Stimulated activated CD8-positive, alpha-beta memory T cell treated with anti-CD3 and anti-CD28 coated beads, Interleukin-15, amount 100 ng/mL, for 48 hours (primary cell): ENCODE measurements at places on chromosomes 16 and 17.

GRCh38 chr17:42779936-42780850 is at the start of gene WNK4:
Gene WNK4, plus strand, starts transcription at chr17:42780610. Its CDS starts 89 bp downstream, at chr17:42780699.
- DNase-seq, result no peak

GRCh38 chr17:74032222-74032621 is 171.3 kb upstream of the RPL38 start:
- no peak for DNase-seq

DNA sequence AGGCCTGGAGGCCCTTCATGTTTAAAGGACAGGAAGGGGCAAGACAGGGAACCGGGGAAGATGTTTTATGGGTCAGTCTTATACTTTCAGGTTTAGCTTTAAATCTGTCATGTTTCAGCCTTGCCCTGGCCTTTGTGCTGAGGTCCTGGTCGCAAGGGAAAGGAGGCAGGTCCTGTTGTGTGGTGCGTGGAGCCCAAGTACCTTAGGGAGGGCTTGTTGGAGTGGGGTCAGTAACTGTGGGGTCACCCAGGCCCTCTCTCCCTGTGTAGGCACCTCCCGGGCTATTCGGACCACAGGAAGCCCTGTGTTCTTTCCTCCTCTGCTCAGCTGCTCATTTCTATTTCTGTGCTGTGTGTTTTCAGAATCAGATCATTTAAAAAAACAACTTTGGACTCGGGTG is 42.7 kb downstream of the MPRIP start:
- DNase-seq, result no peak

- DNase-seq, result no peak
Measured at GRCh38 chr16:89268585-89268984, 51.1 kb downstream of the ZNF778 start.

DNA sequence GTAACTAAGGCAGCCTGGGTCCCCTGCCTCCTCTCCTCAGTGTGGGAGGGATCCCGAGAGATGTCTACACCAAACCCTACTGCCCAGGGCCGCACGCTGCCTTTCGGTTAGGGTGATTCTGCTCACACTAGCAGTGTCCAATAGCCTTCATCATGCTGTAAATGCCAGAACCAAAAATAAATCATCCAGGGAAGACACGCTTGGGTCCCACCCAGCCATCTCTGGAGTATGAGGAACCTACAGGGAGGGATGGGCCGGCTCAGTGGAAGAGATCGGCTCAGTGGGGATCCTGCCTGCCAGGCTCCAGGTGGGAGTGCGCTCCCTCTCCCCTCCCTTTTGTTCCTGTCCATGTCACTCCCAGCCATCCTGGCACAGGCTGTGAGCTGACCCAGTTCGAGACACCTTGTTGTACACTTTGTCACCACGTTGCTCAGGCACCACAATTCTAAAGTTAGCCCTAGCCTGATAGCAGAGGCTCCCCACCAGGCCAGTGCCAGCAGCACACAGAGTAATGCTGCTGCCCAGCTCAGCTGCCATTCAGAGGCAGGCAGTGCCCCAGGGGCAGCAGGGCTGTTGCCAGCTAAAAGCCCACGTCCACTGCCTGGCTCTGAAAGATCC is 24.5 kb downstream of the PEMT start:
- DNase-seq, result no peak

DNA sequence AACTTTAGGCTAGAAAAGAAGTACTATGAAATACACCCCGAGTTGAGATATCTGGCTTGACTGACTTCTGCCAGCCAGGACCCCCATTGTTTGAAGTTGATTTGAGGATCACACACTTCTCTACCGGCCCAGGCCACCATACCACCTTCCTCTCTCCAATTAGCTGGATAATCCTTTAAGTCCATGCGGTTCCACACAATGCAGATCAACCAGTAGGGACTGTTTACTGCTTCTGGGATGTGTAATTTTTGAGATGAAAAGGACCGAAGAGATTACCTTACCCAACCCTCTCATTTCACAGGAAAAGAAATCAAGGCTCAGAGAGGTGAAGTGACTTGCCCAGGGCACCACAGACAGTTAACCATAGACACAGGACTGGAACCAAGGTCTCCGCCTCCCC is 20.5 kb downstream of the ERN1 start:
- no peak for DNase-seq

DNA sequence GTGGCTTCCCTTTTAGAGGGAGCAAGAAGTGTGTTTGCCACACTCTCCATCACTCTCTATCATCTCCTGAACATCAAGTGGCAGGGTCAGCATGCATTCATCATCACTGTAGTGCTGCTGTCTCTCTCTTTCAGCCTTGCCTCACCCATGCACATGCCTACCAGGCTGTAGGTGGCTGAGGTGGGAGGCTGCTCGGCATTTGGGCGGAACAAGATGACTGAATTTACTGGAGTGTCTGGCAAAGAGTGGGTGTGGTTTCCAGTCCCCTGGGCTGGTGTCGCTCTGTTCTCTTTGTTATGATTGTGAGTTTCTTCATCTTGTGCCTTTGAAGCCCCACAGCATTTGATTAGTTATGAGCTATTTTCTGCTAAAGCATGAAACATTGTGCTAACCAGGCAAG is 541.9 kb upstream of the EEF2KMT start:
- DNase-seq, result no peak

DNA sequence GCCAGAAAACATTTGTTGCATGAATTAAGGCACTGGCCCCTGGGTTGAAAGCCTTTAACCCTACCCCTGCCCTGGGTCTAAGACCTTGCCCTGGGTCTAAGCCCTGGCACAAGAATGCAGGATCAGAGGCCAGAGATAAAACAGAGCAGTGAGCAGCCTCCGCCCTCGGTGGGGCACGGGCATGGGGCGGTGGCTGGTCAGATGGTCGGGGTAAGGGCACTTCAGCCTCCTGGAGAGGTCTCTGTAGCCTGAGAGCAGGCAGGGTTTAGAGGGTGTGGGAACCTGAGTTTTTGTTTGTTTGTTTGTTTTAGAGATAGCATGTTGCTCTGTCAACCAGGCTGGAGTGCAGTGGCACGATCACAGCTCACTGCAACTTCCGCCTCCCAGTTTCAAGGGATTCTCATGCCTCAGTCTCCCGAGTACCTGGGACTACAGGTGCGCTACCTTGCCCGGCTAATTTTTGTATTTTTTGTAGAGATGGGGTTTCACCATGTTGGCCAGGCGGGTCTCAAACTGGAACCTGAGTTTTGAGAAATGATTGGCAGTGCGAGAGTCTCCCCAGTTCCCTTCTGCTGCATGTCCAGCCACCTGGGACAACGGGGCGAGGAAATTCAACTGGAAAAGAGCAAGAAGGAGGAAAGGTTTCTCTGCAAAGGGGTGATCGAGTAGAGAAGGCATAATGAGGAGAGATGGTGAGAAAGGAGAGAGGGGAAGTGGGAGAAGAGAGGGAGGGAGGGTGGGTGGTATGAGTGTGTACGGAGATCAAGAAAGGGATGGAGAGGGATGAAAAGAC is 27.7 kb downstream of the TNS4 start:
- DNase-seq, result no peak

DNA sequence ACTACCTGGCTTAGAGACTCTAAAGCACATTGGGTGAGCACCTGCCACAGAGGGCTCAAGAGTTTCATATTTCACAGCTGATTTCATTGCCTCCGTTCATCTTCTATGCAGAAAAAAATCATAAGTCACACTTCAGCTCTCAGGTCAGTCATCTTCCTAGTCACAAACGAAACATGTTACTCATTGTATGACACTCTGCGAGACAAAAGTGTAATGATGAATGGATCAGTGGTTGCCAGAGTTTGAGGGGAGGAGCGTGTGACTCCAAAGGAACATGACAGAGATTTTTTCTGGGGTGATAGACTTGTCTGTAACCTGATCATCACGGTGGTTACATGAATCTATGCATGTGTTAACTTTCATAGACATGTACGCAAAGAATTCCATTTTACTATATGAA is 195.2 kb upstream of the CNTNAP4 start:
- no peak for DNase-seq

- no peak for DNase-seq
Measured at GRCh38 chr17:31740611-31741082, 118.4 kb downstream of the COPRS start.

DNA sequence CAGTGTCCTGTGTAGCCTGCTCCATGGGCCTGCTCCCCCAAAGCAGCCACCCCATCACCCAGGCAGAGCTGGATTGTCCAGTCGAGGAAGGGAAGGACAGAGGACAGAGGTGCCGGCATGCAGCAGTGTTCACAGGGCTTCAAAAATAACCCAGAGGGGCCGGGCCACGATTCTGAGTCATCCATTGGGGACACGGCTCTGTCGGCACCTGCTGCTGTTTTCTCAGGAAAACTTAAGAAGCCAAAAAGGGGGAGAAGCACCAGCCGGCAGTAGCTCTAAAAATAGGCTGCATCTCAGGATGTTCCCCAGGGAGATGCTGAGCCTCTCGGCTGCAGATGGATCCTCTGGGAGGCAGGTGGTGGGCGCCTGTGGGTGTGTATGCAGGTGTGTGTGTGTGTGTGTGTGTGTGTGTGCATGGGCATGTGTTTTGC is 1.6 kb downstream of the CA7 start:
- no peak for DNase-seq

DNA sequence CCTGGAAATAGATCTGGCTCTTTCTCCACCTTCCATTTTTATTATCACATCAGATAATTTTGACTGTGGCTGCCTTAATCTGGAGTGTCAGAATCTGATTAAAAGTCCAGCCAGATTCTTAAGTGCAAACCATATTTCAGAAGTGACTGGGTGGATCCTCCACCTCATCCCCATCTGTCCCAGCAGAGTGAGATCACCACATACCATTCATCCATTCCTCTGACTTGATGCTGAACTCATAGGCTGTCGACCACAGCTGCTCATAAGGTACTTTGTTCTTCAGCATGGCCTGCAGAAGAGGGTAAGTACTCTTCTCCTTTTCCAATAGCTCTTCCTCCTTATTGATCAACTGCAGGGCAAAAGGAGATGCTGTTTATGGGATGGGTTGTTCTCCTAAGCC is 53.5 kb downstream of the DNAH3 start:
- no peak for DNase-seq

DNA sequence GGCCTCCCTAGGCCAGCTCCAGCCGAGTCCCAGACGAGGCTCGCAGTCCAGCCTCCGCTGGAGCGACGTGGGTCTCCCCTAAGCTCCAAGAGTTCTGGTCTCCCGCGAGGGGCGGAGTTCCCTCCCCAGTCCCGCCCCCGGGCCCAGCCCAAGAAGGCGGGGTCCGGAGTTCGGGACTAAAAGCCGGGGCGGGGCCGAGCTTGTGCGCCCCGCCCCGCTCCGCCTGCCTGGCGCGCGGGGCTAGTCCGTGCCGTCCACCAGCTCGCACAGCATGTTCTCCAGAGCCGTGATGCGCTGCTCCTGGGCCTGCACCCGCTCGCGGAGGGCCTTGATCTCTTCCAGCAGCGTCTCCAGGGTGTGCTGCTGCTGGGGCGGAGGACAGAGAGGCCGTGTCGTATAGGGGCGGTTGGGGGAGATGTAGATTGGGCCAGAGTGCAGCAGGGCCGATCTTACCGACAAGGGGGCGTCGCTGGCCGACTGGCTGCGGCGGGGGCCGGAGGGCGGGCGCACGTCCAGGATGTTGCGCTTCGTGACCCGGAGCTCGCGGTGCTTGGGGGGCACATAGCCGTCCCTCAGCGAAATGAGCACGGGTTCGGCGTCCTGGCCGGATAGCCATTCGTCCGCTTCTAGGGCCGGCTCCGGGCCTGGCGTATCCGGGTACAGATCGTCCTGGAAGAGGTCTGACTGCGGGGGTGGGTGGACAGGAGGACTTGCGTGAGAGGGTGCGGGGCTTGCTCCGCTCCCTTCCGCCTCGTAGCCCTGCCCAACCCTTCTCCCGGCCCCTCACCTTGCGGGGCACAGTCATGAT is 7.0 kb downstream of the CORO6 start:
- peak; percentile 75 for DNase-seq

- DNase-seq, result no peak
Measured at GRCh38 chr17:21677911-21678310, 14.4 kb upstream of the KCNJ18 start.

DNA sequence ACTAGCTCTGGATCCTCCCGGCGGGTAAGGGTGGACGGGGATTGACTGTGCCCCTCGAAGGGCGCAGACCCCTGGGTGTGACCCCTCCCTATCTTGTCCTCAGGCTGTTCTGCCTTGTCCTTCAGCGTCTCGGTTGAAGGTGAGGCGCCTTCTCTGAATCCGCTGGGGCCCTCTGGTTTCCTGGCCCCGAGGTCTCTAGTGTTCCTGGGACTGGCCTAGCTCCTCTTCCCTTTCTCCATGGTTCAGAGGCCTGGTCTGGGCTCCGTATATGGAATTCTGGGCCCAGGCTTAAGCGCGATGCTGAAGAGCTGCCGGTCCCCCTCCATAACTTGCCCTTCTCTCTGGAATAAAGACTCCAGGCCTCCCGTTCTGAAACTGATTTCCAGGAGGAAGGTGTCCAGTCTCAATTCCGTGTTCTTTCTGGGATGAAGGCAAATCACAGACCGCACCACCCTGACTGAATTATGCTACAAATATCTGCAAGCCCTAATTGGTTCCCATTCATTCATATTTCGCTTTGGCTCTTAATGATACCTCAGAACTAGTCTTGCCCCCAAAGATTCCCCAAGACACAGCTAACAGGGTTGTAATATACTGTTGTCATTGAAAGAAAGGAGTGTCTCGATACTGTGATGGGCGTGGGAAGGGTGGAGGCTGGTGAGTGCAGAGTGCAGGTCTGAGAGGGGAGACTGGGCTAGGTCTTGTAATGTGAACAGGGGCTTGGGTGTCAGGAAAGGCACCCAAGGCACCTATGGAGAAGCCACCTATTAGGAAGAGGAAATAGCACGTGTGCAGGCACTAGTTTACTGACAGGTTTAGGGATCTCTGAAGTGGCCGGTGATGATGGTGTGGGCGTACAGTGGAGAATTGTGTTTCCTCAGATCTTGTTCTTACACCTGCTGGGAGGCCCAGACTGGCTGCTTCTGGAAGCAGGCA is 851 bp downstream of the EDC4 start:
- no peak for DNase-seq

DNA sequence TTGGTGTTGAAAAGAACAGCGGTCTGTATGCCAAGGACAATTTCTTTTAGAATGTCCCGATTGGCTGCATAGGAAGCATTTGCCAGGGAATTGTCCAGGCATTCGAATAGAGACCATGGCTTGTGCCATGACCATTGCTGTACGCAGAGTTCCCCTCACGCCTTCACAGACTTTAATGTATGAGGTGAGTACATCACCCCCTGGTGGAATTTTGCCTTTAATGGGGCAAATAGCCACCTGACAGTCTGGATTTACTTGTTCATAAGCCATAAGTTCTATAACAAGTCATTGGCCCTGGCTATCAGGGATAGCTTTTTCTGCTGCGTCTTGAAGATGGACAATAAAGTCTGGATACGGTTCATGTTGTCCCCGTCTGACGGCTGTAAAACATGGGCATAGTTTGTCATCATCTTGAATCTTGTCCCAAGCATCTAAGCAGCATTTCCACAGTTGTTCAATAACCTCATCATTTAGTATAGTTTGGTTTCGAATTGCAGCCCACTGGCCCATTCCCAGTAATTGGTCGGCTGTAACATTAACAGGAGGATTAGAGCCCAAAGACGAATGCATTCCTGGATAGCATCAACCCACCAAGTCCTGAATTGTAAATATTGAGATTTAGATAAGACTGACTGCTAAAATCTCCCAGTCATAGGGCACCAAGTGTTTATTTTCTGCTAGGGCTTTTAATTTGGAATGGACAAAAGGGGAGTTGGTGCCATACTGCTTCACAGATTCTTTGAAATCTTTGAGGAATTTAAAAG is 67.7 kb upstream of the ARL4D start:
- DNase-seq, result no peak
